Activated B cell treated with CpG ODN at 0.5 μM for 24 hours (primary cell): ENCODE measurements at places on chromosomes 2 and 18.

- DNase-seq: no peak
Observed at GRCh38 chr2:105790461-105791149, 45.9 kb downstream of the NCK2 start.

DNA sequence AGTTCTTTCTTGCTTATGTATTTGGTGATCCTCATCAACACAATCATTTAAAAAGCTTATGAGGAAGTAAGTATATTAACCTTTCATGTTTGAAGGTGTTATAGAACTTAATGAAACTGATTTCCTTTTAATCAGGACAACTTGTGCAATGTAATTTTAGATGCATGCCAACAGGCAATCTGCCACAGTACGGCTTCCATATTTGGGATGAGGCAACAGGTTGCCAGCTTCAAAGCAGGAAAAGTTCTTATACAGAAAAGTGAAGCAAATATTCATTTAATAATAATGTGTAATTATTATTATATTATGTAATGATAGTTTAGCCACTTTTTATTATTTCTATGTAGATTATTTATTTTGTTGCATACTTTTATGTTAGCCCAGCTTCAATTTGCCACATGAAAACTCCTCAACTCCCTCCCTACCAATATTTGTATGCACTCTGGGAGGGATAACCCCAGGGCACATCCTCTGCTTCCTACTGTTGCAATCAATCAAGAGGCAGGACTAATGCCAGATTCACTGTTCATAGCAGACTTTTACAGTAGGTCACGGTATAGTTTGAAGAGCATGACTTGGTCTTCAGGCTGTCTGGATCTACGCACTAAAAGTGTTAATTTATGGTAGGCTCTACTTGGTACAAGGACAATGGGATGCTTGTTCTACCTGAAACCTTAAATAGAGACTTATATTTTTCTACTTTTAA is 277.2 kb downstream of the AGPS start:
- no peak for DNase-seq

DNA sequence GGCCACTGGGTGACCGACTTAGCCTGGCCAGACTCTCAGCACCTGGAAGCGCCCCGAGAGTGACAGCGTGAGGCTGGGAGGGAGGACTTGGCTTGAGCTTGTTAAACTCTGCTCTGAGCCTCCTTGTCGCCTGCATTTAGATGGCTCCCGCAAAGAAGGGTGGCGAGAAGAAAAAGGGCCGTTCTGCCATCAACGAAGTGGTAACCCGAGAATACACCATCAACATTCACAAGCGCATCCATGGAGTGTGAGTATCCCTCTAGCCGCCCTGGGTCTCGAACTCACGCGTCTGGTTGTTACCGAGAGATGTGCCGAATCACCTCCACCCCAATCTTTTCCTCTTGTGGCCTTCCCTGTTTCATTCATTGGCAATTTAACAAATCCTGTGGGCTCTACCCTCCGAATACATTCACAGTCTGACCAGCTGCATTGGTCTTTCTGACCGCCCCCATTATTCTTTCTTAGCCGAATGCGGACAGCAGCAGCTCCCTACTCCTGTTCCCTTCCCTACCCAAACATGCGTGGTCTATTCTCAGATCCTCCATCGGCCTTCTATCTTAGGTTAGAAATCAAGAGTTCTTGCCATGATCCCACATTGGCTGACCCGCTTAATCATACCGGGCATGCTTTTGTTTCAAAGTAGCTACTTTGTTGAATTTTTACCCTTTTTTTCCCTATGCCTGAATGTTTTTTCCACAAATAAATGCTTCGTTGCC is 631 bp downstream of the RPL31 start:
- DNase-seq: no peak

DNA sequence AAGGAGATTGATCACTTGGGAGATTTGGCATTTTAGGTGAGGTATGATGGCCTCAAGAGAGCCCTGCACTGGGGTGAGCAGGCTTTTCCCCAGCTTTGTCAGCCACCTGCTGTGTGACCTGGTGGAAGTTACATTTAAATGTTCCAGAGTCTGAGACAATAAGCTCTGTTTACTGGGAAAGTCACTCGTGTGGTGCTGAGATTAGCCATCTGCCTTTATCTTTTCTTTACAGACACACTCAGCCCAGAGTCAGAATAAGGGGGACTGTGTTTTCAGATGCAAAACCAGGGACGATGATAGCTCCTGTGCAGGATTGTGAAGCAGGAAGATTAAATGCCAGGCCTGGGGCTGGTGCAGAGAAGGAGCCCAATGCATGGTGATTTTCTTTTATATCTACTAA is 47.9 kb downstream of the SH3RF3 start:
- no peak for DNase-seq

- no peak for DNase-seq
Observed at GRCh38 chr2:202378662-202379358, 2.7 kb downstream of the BMPR2 start.

- DNase-seq: peak; percentile 74
Observed at GRCh38 chr18:9614401-9615279, at the start of gene PPP4R1. PPP4R1 (minus strand) TSS chr18:9614559; CDS start chr18:9614484, 75 bp downstream.

- DNase-seq: no peak
Observed at GRCh38 chr2:198077477-198077876, 273.1 kb downstream of the PLCL1 start.

DNA sequence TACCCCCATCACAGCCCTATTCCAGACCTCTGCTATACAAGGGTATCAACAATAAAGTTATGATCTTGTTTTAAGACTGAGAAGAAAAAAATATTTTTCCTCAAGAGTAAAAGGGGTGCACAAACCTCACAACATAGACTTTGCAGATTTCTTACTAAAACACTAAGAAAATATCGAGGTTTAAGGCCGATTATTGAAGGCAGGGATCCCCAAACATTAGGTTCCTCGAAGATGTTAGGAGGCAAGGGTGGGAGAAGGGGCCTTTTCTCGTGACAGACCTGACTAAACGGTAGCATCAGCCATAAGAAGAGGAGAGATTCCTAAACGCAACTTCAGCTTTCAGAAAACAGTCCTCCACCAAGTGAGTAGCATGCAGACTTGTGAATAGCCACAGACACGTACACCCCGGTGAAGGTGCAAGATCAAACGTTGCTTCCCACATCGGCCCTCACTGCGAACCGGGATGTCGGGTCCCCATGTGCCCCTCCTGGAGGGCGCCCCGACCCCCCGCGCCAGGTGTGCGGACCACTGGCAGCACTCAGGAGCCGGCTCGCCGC is 678 bp downstream of the PIAS2 start:
- no peak for DNase-seq

DNA sequence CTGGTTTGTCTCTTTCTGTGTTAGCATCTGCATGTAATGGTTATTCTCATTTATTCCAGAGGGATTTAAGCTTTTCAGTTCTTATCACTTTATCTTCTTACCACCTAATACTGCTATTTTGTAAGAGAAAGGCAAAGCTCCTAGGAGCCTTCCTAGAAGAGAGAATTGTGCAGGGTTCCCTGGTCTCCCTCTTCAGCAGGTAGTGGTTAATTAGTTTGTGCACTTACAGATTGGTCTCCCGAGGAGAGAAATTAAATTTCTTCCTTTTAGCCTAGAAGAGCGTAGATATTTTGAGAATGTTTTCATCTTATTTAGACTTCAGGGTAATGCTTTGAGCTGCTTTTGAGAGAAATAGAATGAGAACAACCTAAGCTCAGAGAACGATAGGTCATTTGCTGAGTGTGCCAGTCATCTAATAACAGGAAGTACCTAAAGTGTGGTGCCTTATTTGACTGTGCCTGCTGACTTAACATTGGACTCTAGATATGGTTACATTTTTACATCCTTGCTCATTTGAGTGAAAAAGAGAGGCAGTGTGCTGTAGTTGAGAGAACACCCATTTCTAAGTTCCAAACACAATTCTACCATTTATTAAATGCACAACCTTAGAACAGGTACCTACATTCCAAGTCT is 651.4 kb downstream of the STK39 start:
- DNase-seq: no peak

- DNase-seq: no peak
Observed at GRCh38 chr2:16368328-16368727, 297.3 kb downstream of the CYRIA start.

DNA sequence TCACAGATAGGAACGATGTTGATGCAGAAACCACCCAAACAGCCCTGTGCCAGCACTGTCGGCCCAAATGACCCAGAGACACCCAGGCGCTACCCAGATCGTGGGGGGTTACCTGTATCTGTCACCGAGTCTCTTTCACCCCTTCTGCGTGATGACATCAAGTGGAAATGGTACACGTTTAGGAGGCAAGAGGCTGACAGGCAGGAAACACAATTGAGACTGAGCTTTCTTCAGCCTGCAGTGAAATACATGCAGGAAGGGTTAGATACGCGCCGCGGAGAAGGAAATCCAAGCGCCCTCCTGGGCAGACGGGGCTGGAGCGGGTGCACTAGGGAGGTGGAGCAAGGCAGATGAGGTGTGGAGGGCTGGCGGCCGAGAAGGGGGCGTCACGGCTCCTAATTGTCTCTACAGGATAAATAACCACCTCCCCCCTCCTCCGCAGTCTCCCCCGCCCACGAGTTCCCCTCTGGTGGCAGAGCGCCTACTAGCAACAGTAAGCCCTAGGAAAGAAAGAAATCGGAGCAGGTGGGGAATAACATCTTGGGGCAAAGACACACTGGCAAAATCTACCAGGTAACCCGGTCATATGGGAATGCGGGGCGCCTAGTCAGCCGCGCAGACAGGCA is at the start of gene RNF152:
RNF152 (minus strand) TSS at position 325 of the 626 bp plus-strand sequence. CDS start 76,544 bp downstream, outside the sequence.
- no peak for DNase-seq

GRCh38 chr2:185970148-185970852 is 231.7 kb downstream of the FSIP2 start:
- DNase-seq: no peak

DNA sequence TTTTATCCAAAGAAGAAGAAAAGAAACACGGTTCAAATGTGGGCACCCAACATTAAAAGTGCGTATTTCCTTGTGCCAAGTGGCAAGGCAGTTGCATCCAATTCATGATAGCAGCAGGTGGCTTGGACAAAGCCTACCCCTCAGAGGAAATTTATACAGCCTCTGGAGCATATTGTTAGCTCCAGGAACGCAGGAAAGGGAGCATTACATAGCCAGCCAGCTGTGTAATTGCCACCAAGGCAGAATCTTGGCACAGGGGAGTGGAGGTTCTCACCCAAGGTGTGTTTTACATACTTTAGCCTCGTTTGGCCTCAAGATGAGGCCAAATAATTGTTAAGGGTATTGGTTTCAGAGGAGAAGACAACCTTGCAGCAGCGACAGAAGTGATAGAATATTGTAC is 526.9 kb downstream of the TMEM182 start:
- no peak for DNase-seq

GRCh38 chr18:23324056-23324811 is 128.9 kb upstream of the RIOK3 start:
- DNase-seq: no peak

- no peak for DNase-seq
Observed at GRCh38 chr2:73640511-73640911, 1.7 kb downstream of the NAT8 start.

DNA sequence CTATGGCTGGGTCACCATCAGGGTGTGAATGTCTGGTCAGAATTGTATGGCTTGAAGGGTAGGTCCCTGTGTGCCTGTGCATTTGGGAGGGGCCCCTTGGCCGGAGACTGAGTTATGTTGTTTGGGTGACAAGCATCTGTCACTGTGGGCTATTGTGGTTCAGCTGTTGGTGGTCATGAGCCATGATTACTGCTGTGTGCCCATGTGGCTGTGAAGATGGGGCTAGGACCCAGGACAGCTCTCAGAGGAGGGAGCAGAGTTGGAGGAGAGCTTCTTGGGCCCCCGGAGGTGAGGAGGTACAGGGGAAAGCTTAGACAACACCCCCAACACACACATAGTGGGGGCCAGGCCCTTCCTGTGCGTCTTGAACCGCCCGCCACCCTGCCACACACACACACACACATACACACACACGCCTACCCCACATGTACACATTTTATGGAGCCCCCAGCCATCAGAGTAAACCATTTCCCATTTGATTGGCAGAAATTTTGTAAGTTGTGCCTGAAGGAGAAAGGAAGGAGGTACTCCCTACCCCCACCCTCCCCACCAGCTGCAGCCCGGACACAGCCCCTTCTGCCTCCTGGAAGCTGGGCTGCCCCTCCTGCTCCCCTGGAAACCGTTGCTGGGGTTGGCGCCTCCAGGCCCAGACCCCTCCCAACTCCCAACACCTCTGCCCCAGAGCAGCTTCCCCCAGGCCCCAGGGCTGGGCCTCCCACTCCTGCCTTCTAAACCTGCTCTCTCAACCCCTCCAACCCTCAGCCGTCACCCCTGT is 2.0 kb downstream of the GAREM2 start:
- no peak for DNase-seq

- no peak for DNase-seq
Observed at GRCh38 chr18:58067601-58068000, 23.6 kb downstream of the NEDD4L start.

GRCh38 chr2:149077861-149078260 is 39.4 kb downstream of the LYPD6B start:
- no peak for DNase-seq

DNA sequence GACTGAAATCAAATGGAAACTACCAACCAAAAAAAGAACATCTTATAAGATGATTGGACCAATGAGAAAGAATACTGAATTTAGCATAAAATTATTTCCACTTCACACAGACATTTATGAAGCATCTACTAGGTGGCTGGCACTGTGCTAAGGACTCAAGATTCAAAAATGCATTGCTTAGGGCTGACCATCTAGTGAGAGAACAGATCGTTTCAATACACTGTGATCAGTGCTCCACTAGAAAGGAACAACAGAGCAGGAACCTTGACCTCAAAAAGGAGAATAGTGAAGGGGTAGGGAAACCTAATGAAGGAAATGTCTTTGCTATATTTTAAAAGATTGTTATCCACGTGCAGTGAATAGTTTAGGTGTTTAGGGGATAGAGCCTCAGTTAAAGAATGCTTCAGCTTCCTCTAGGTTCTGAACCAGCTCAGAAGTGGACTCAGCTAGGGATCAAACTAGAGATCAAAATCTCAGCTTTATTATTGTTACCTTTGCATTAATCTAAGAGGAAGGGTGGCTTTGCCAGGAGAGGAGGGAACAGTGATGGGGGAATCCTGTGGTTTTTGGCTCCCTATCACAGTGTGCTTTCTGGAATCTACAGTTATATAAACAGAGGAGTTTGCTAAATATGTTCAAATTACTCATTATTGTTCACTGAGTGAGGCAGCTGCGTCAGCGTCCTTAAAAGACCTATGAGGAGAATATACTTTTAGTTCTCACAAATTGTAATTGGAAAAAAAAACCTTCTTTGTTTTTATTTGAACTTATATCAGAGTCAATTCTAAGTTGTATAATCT is 16.2 kb upstream of the BBS5 start:
- no peak for DNase-seq

GRCh38 chr2:229363185-229363814 is 92.2 kb upstream of the PID1 start:
- no peak for DNase-seq

- DNase-seq: no peak
Observed at GRCh38 chr2:41414486-41415230, 633.2 kb upstream of the PKDCC start.

GRCh38 chr2:165582409-165582808 is 112.9 kb downstream of the CSRNP3 start:
- no peak for DNase-seq

GRCh38 chr18:28161608-28162599 is 15.0 kb downstream of the CDH2 start:
- no peak for DNase-seq

GRCh38 chr2:190882856-190883582 is 2.4 kb downstream of the GLS start:
- no peak for DNase-seq
